Peyer's patch (tissue), 4 donors: ENCODE measurements at places on chromosomes 5 and 9. TPM values are rescaled to one million over a fixed set of nuclear protein-coding genes. Genes with fewer than 3 reads are reported as not detected.
A peak's percentile ranks its signal among the peaks of the same experiment; 100 is the strongest.

- DNase-seq, result no peak
- no peak overlapping the region for H3K4me3 ChIP-seq
- no peak overlapping the region for H3K27ac ChIP-seq
- H3K36me3 ChIP-seq, result no peaks in the 10 kb centered on the region
- H3K27me3 ChIP-seq, result no peaks in the 10 kb centered on the region
- no peaks in the 10 kb centered on the region for H3K4me1 ChIP-seq
These were observed 1156.8 kb upstream of the SEMA6A start for GRCh38 chr5:117731446-117731845.

DNA sequence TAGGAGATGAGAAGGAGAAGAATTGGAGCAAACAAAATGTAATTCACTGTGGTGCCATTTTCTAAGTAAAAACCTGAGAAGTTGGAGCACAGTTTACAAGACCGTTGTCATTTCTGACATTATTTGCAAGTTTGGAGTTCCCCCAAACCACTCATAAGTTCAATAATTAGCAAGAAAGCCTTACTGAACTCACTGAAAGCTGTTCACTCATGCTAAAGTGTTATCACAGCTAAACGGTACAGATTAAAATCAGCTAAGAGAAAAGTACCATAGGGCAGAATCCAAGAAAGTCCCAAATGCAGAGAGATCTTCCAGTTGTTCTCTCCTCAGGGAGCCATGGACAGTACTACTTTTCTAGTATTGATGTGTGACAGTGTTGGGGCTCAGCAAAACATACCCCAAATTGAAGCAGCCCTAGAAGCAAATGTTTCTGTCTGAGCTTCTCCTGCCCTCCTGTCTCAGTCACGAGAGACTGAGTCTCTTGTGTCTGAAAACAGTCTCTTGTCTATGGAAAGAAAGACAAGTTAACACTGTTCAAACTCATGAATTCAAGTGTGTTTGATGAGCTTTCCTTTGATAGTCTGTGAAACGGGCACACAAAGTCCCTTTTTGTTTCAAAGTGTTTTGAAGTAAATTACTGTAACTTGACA lies 221.2 kb downstream of the GABRG2 start:
- no peak overlapping the region for H3K4me3 ChIP-seq
- no peaks in the 10 kb centered on the region for H3K36me3 ChIP-seq
- no peak overlapping the region for H3K27ac ChIP-seq

GRCh38 chr5:133205204-133205603 lies 153.4 kb downstream of the HSPA4 start:
- no peak overlapping the region for H3K27ac ChIP-seq
- H3K4me3 ChIP-seq, result no peak overlapping the region
- no peaks in the 10 kb centered on the region for H3K36me3 ChIP-seq
- DNase-seq, result no peak

GRCh38 chr5:141707510-141707909 lies 25.5 kb upstream of the ARAP3 start:
- no peak for DNase-seq
- H3K27ac ChIP-seq, result no peak overlapping the region
- H3K36me3 ChIP-seq, result no peaks in the 10 kb centered on the region
- H3K4me1 ChIP-seq, result no peaks in the 10 kb centered on the region
- H3K27me3 ChIP-seq, result no peaks in the 10 kb centered on the region

- H3K27ac ChIP-seq, result no peak overlapping the region
- no peaks in the 10 kb centered on the region for H3K27me3 ChIP-seq
- DNase-seq, result no peak
- no peaks in the 10 kb centered on the region for H3K4me1 ChIP-seq
- no peak overlapping the region for H3K4me3 ChIP-seq
These were observed 517.6 kb downstream of the BNC2 start for GRCh38 chr9:16352791-16353401.

GRCh38 chr5:146221234-146221633 lies 17.8 kb downstream of the RBM27 start:
- no peak for DNase-seq
- no peaks in the 10 kb centered on the region for H3K27me3 ChIP-seq
- peaks cover 33% of the 10 kb centered on the region for H3K36me3 ChIP-seq
- no peak overlapping the region for H3K4me3 ChIP-seq
- no peak overlapping the region for H3K27ac ChIP-seq

GRCh38 chr5:77635917-77636640 lies 2.4 kb downstream of the OTP start:
- H3K4me1 ChIP-seq, result no peaks in the 10 kb centered on the region
- H3K27me3 ChIP-seq, result peaks cover 79% of the 10 kb centered on the region
- H3K27ac ChIP-seq, result no peak overlapping the region
- no peak overlapping the region for H3K4me3 ChIP-seq

- no peaks in the 10 kb centered on the region for H3K4me1 ChIP-seq
- no peak overlapping the region for H3K27ac ChIP-seq
- no peaks in the 10 kb centered on the region for H3K36me3 ChIP-seq
- no peak for DNase-seq
- no peaks in the 10 kb centered on the region for H3K27me3 ChIP-seq
These were observed 139.9 kb upstream of the PRLR start for GRCh38 chr5:35369965-35370790.

DNA sequence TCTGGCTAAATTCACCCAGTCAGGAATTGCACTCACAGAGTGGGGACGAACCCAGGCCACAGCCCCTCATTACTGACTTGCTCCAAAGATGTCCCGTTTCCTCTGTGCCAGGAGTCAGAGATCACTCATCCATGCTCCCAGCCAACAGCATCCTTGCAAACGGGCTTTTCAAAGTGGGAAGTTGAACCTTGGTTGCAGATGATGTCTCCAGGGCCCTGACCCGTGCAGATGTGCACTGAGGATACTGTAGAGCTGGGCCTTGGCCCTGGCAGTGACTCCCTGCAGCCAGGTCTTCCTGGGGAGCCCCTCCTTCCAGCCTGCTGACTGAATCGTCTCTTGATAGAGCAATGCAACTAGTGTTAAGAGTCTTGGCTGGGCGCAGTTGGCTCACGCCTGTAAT lies 22.3 kb downstream of the TCF7 start:
- no peaks in the 10 kb centered on the region for H3K27me3 ChIP-seq
- H3K4me3 ChIP-seq, result no peak overlapping the region
- H3K36me3 ChIP-seq, result no peaks in the 10 kb centered on the region
- peak overlapping the region; percentile 72 for H3K27ac ChIP-seq
- peaks cover 31% of the 10 kb centered on the region for H3K4me1 ChIP-seq

- H3K27ac ChIP-seq, result no peak overlapping the region
- H3K27me3 ChIP-seq, result no peaks in the 10 kb centered on the region
- no peak overlapping the region for H3K4me3 ChIP-seq
- no peaks in the 10 kb centered on the region for H3K36me3 ChIP-seq
- DNase-seq, result no peak
These were observed 163.6 kb downstream of the SPATA31D1 start for GRCh38 chr9:82152181-82152580.

DNA sequence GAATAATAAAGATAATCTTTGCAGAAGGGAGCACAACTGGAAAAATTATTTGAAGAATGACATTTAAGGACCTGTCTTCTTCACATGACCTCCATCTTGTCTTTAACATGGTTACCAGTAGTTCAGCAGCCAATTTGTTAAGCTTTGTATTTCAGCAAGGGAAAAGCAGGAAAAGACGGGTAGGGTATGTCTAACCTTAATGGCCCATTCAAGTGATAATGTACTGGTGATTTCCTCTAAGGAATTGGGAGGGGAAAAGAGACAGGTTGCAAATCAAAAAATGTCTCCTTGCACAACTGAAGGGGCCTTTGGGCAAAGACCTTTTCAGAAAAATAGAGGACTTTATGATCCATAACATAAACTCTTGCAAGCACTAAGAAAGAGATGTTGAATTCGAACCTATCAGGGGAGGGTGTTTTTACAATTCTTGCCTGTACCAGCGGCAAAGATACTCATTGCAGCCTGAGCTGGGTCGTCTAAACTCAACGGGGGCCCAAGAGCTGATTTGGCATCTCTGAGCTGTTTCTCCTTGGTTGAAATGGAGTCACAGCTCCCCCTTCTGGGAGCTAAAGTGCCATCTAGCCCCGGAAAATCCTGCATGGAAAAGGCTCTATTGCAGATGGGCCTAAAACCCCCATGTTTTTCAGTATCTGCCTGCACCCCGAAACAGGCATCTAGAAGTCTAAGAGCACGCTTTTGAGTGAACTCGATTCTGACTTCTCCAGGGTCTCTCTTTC lies 3.8 kb downstream of the BRINP1 start:
- no peak overlapping the region for H3K27ac ChIP-seq
- H3K36me3 ChIP-seq, result no peaks in the 10 kb centered on the region
- peaks cover 12% of the 10 kb centered on the region for H3K27me3 ChIP-seq
- no peak for DNase-seq
- peaks cover 9% of the 10 kb centered on the region for H3K4me1 ChIP-seq
- no peak overlapping the region for H3K4me3 ChIP-seq

- H3K4me3 ChIP-seq, result no peak overlapping the region
- no peaks in the 10 kb centered on the region for H3K4me1 ChIP-seq
- no peaks in the 10 kb centered on the region for H3K27me3 ChIP-seq
- no peak for DNase-seq
- H3K27ac ChIP-seq, result no peak overlapping the region
These were observed 78.7 kb downstream of the RFX3 start for GRCh38 chr9:3447143-3447542.

DNA sequence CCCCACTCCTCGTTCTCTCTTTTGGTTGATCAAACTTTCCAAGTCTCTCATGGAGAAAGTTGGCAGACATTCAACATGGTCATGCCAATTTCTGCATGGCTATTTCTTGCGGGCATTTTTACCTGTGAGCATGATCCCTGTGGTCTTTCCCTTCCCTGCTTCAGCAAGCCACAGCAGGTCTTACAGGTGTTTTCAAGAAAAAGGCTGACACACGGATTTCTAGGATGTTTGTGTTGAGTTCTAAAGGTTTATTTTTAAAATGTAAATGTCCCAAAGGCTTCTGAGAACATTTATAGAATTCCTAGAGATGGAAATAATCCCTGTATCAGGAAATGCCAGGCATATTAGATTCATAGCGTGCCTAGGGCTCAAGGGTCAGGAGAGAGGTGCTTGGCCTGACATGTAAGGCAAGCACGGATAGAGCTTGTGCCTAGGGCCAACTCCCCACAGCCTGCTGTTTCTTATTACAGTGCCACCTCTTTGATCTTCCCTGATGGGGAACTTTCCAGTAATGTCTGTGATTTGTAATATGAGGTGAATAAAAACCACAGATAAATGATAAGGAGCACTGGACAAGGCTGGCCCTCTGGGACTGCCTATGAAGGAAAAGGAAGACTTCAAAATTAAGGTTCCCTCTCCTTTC lies 79.8 kb downstream of the MUSK start:
- no peaks in the 10 kb centered on the region for H3K4me1 ChIP-seq
- no peak overlapping the region for H3K27ac ChIP-seq
- no peak for DNase-seq
- no peak overlapping the region for H3K4me3 ChIP-seq

Gene GALNT12
- 112 TPM for total RNA-seq

Gene GHR
- 12.4 TPM for total RNA-seq

Gene ENTREP1
- total RNA-seq, result 19.8 TPM

Gene LCP2
- 27.1 TPM for total RNA-seq

Gene PCDHGA2
- total RNA-seq, result 0.57 TPM
